ENCODE measurements at places on chromosomes 6 and 20. TPM values are rescaled to one million over a fixed set of nuclear protein-coding genes. Genes with fewer than 3 reads are reported as not detected.

The OPRL1 gene
- total RNA-seq: 0.92 TPM

The ARHGAP18 gene
- 15.9 TPM for total RNA-seq

The BPIFB4 gene
- not detected for total RNA-seq

The GFRAL gene
- not detected for total RNA-seq

- no peak for DNase-seq
These were observed 383.7 kb downstream of the CENPW start for GRCh38 chr6:126723541-126724170.

The HSPA12B gene
- 20.4 TPM for total RNA-seq

The DUSP15 gene
- 4.3 TPM for total RNA-seq

The OLIG3 gene
- not detected for total RNA-seq

DNA sequence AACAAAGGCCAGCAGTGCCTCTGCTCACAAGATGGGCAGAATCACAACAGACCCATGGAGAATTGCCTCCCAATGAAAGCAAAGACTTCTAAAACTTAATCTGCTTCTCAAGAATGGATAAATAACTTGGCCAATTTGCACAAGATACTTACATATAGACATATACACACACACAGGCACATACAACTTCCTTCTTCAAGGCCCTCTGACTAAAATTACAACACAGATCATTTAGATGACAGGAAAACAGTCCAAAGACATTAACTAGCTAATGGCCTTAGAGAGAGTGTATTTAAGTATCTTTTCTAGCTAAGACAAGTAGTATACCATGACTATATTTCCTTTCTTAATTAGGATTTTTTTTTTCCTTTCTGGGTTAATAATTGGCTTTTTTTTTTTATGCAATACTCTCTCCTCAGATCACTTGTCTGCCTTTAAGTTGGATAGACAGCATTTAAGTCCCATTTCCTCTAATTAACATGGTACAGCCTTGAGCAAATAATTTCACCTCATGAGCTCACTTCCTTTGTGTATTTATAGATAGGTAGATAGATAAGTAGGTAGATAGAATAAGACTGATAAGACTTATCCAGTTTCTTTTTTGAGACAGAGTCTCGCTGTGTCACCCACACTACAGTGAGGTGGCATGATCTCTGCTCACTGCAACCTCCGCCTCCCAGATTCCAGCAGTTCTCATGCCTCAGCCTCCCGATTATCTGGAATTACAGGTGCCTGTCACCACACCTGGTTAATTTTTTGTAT, 70.0 kb downstream of the NRSN1 start:
- no peak for DNase-seq

GRCh38 chr20:11891776-11892545, 25.7 kb upstream of the BTBD3 start:
- no peak for DNase-seq

The RAET1L gene
- total RNA-seq: not detected

- DNase-seq: peak; percentile 47
These were observed 113.7 kb downstream of the DLL1 start for GRCh38 chr6:170176898-170177771.

The CCM2L gene
- 12.1 TPM for total RNA-seq

GRCh38 chr6:99019381-99019780, 71.6 kb upstream of the FBXL4 start:
- DNase-seq: no peak

GRCh38 chr20:40866056-40866455, 162.6 kb upstream of the TOP1 start:
- no peak for DNase-seq

DNA sequence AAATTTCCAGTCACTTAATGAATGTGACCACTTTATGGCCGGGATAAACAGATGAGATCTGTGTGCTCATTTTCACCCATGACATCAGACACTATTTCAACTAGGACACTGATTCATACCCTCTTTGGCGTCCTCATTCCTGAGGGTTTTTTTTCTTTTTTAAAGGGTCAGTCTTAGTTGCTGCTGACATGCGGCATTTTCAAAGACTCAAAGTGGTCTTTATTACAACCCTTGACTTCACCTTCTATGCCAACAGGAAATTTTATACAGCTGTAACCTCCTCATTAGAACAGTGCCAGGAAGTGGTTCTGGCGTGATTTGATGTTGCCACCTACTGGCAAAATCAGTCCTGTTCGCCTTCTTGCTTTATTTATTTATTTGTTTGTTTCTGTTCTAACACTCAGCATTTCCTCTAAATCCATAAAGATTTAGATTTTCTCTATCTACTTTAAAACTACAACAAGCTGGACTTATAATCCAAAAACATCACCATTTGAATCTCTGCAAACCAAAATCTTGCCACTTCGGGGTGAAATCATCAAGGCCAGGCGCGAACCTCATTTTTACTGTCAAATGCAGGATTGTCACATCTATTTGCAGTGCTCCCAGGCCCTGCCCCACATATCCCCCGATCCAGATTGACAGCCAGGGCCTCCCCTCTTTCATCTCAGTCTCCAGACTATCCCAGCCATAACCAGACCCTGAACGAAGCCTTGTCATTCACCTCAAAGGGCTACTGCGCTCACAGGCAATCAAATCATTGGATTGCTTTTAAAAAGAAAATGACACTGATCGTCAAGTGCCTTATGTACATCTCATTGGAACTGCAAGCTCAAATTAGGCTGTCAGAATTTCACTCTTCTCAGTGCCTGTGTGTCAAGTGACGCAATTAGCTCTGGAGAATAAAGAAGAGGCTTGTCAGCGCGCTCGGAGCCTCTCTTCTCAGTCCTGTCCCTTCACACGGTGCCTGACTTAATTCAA, 77.5 kb downstream of the C6orf118 start:
- DNase-seq: no peak

The NFATC2 gene
- total RNA-seq: 15.6 TPM

The PRIM2 gene
- 15.0 TPM for total RNA-seq

GRCh38 chr6:95841560-95841959, 174.2 kb upstream of the FUT9 start:
- no peak for DNase-seq

The KIZ gene
- total RNA-seq: 28.3 TPM

- DNase-seq: no peak
These were observed 347.0 kb downstream of the BTBD3 start for GRCh38 chr20:12264711-12265110.

GRCh38 chr20:41373251-41373783, 6.7 kb upstream of the EMILIN3 start:
- no peak for DNase-seq

The CST2 gene
- 0.86 TPM for total RNA-seq

DNA sequence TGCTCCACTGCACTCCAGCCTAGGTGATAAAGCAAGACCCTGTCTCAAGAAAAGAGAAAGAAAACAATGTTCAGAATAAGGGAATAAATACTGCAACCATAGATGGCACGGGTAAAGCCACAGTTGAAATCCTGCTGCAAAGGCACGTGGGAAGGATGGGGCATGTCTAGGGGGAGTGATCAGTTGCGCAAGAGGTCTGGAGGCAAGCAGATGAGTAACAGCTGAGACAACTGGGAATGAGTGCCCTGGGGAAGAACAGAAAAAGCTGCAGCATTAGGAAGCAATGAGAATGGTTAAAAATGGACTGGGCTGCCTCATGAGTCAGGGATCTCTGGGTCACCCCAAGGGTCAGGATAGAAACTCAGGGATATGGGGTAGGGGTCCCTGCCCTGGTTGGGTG, 96.3 kb downstream of the GMPR start:
- no peak for DNase-seq

The CHD6 gene
- total RNA-seq: 34.9 TPM

DNA sequence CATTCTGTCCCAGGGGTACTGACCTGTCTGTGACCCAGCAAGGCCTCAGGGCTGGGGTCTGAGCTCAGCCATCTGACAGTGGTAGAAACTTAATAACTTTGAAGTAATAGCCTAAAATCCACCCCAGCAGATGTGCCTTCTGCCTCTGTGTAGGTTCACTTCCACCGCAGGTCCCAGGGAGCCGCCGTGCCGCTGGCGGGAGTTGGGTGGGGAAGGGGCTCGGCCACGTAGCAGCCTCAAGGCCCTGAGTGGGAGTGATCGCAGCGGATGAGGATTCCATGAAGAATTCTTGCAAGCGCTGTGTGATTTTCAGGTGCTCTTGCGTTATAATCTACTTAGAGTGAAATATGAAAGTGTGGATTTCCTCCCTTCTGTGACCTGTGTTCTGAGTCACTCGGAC, 163.7 kb downstream of the DTNBP1 start:
- DNase-seq: no peak

DNA sequence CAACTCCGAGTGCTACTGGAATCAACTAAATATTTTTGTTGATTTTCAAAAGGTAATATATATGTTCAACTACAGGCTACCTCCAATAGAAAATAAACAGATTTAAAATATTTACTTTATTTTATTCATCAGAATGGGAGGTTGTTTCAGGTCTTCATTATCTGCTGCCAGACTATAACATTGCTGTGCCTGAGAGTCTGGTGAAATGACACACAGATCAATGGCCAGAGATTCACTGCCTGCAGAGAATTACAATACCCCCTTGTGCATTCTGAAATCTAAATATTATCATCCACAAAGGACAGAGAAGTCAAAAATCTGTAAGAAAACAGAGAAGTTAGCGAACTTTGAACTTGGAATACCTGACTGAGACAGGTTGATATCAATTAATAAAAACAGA, 667.8 kb upstream of the GJE1 start:
- no peak for DNase-seq

The NKX2-2 gene
- total RNA-seq: not detected

The EPM2A gene
- 81.8 TPM for total RNA-seq

- no peak for DNase-seq
These were observed 3.3 kb upstream of the TREML4 start for GRCh38 chr6:41224800-41225199.

- no peak for DNase-seq
These were observed 212.1 kb upstream of the MARCKS start for GRCh38 chr6:113644861-113645575.

GRCh38 chr6:33696548-33697518, 14.7 kb downstream of the UQCC2 start:
- DNase-seq: no peak

All from esophagus muscularis mucosa (tissue), 4 donors.